Activated CD4-positive, alpha-beta T cell treated with anti-CD3 and anti-CD28 coated beads, Interleukin-2, Interleukin-6, amounts not matched to agents 100 ng/mL and 50 ng/mL, durations not matched to agents 16 hours and 8 hours (primary cell): ENCODE measurements at places on chromosomes 11 and 22.

DNA sequence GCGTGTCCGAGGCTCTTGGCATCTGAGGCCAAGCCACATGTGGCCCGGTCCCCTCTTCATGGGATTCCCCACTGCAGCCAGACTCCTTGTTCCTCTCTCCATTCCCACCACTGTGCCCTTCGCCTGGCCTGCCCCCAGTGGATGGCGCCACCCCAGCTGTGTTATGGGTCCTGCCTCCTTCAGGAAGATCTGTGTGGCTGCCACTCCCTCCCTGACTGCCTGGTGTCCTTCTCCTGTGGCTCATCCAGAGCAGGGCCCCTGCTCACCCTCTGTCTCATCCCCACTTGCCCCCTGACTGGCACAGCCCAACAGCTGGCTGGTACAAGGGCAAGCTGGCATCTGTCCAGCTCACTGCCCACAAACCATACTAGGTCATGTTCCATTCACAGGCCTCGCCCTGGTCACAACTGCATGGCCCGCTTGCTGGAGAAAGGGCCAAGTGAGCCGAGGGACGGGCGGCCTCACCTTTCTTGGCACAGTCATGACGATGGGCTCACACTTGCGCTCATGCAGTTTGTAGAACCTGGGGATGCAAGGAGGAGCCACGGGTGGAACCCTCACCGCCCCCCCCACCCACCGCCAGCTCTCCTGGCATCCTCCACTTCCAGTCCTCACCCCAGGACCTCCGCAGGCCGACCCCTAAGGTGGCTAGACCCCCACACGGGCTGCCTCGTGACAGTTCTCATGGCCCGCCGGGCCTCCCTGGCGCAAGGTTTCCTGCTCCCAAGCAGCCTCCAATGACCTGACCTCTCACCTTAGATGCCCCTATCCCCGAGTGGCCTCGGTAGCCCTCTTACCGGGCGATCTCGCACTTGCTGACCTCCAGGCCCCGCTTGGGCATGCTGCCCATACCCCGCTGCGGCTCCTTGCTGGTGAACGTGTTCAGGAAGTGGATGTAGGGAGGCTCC is 2.1 kb upstream of the PTPRCAP start:
- DNase-seq = peak; percentile 59

- peak; percentile 64 for DNase-seq
Measured at GRCh38 chr11:66115638-66116301, 45.7 kb downstream of the PACS1 start.

DNA sequence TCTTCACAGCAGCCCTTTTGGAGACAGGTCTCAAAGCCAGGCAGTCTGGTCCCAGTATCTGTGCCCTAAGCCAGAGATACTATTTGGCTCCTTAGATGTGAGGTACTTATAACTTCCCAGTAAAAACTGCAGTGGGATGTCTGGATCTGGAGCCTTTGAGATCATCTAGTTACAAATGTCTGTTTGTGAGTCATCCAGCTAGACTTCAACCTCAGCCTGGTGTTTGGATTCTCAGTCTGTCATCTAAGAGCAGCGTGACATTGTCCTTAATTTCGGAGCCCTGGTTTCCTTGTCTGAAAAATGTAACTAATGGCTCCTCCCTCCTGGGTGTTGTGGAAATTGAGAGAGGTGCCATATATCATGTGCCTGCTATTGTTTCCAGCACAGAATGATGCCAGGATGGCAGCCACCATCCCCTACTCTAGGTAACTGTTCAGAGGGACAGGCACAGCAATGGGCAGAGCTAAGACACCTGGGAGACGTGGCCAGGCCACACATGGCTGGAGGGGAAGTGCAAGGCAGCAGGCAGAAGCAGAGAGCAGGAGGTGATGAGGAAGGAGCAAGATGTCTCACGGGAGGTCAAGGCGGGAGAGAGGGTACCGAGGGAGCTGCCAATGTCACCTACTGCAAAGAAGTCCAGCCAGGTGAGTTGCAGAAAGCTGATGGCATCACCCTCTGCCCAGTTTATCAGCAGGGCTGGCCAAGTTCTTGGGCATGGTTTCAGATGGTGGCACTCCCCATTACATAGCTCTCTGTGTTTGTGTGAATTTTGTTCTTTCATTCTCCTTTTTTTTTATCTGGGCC is 20.6 kb upstream of the ST3GAL4 start:
- no peak for DNase-seq

- no peak for DNase-seq
Measured at GRCh38 chr11:31797190-31798056, 13.7 kb downstream of the PAX6 start.

GRCh38 chr22:37823134-37823985 is at the start of gene GALR3:
Gene GALR3 (plus strand): TSS chr22:37823382. CDS start chr22:37823407, 25 bp downstream.
- no peak for DNase-seq

GRCh38 chr22:36565686-36566085 is 36.7 kb upstream of the EIF3D start:
- DNase-seq = no peak
